Effector memory CD4-positive, alpha-beta T cell (primary cell): ENCODE measurements at places on chromosomes 12 and 14.

DNA sequence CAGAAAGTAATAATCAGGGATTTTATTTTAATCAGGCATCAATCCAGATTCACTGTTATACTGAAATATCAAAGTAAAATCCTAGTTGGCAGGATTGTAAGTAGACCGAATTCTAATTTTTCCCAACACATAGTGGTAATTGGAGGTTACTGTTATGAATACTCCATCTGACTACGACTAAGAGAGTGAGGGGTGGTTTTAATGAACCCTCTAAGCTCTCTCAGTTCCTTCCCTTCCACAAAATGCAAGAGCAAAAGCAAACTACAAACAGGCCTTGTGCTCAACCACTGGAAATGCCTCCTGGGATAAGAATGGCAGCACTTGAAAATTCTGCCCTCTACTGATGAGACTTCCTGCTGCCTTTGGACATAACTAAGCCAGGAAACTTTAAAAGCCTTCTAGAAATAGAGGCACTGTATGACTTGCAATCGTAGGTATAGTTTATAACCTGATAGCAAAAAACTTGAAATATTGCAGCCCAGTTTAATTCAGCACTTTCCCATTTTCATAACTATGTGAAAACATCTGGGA, 184.8 kb downstream of the SLC16A7 start:
- no peak for DNase-seq
- peaks cover 11% of the 10 kb centered on the region for H3K36me3 ChIP-seq
- no peaks in the 10 kb centered on the region for H3K4me1 ChIP-seq

- no peaks in the 10 kb centered on the region for H3K36me3 ChIP-seq
- H3K27ac ChIP-seq: no peak overlapping the region
- no peak overlapping the region for H3K4me3 ChIP-seq
- no peaks in the 10 kb centered on the region for H3K27me3 ChIP-seq
- H3K4me1 ChIP-seq: no peaks in the 10 kb centered on the region
- DNase-seq: no peak
These were observed 121.5 kb downstream of the ASCL4 start for GRCh38 chr12:107895966-107896365.

DNA sequence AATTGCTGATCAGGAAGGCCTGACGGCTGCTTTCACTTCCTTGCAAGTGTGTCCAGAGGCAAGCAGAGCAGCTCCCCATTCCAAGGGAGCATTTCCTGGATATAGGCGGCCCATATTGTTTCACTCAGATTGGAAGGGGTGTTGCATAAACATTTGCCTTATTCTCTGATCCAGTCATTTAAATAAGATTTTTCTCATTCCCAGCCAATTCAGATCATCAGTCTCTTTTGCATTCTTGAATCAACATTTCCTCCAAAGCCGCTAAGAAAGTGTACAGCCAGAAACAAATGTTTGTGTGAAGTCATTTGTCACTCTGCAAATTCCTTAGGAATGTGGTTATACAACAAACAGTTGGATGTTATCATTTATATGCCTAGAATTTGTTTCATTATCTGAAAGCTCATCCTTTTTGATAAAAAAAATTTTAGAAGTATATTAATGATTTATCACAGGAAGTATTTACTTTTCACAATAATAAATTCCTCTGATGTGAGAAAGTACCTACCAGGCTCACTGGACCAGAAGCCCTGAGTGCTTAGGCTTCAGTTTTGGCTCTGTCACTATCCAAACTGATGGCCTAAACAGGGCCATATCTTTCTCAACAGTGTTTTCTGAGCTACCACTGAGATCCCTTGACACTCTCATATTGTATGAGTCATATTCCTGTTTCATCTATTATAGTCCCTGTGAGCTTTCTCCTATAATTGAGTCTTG, 379.6 kb downstream of the CCDC91 start:
- H3K4me3 ChIP-seq: no peak overlapping the region
- H3K36me3 ChIP-seq: no peaks in the 10 kb centered on the region
- no peaks in the 10 kb centered on the region for H3K4me1 ChIP-seq
- H3K27ac ChIP-seq: no peak overlapping the region
- DNase-seq: no peak

DNA sequence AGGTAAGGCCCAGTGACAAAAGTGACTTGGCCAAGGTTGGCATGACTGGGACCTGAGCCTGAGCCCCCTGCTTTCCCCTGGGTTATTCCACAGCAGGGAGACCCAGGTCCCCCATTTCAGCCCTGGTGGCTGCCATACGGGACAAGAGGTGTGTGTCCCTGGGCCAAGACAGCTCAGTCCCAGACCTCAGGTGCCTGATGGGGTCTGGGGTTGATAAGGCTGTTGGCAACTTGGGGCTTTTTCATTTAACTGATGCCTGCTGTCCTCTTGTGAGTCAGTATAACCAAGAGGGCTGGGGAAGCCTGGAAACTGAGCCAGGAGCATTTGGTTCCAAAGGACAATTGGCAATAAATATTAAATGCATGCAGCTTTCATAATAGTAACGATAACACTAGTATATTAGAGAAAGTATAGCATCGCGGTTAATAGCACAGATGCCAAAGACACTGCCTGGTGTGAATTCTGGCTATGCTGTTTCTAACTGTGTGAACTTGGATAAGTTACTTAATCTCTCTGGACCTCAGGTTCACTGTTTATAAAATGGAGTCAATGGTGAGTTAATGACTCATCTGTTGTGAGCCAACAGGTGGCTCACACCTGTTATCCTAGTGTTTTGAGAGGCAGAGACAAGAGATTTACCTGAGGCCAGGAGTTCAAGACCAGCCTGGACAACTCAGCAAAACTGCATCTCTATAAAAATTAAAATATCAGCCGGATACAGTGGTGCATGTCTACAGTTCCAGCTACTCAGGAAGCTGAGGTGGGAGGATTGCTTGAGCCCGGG, 898 bp downstream of the SDSL start:
- no peaks in the 10 kb centered on the region for H3K36me3 ChIP-seq
- H3K27me3 ChIP-seq: no peaks in the 10 kb centered on the region
- no peak overlapping the region for H3K27ac ChIP-seq
- no peaks in the 10 kb centered on the region for H3K4me1 ChIP-seq
- H3K4me3 ChIP-seq: no peak overlapping the region
- no peak for DNase-seq

DNA sequence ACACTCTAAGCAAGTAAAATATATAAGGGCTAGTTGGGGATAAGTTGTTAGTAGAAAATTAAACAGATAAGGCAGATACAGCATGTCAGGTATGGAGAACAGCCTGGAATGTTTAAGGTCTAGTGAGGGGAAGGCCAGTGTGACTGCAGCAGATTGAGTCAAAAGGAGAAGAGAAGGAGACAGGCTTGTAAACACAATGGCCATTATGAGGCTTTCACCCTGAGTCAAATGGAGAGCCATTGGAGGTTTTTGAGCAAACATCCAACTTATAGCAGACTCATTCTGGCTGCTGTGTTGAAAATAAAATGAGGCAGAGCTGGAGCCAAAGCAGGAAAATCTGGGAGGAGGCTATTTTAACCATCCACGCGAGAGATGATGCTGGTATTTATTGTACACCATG, 142.0 kb downstream of the DUSP6 start:
- no peak for DNase-seq
- H3K4me3 ChIP-seq: no peak overlapping the region
- no peaks in the 10 kb centered on the region for H3K27me3 ChIP-seq
- H3K27ac ChIP-seq: no peak overlapping the region
- H3K4me1 ChIP-seq: no peaks in the 10 kb centered on the region

GRCh38 chr14:54481695-54482094, 7.1 kb downstream of the GMFB start:
- H3K27ac ChIP-seq: no peak overlapping the region
- no peaks in the 10 kb centered on the region for H3K27me3 ChIP-seq
- no peak for DNase-seq

GRCh38 chr12:128853600-128854197, 421 bp downstream of the GLT1D1 start:
- no peaks in the 10 kb centered on the region for H3K36me3 ChIP-seq
- H3K4me1 ChIP-seq: no peaks in the 10 kb centered on the region
- no peak overlapping the region for H3K27ac ChIP-seq

GRCh38 chr14:23382731-23383440, 6.0 kb downstream of the CMTM5 start:
- no peaks in the 10 kb centered on the region for H3K4me1 ChIP-seq
- no peaks in the 10 kb centered on the region for H3K27me3 ChIP-seq
- H3K4me3 ChIP-seq: no peak overlapping the region
- H3K36me3 ChIP-seq: no peaks in the 10 kb centered on the region
- DNase-seq: no peak

GRCh38 chr14:105167303-105168092, 1.1 kb downstream of the JAG2 start:
- H3K27ac ChIP-seq: no peak overlapping the region
- H3K4me1 ChIP-seq: peaks cover 26% of the 10 kb centered on the region
- no peaks in the 10 kb centered on the region for H3K36me3 ChIP-seq
- no peak for DNase-seq
- H3K27me3 ChIP-seq: peaks cover 24% of the 10 kb centered on the region
- peak overlapping the region; percentile 32 for H3K4me3 ChIP-seq

DNA sequence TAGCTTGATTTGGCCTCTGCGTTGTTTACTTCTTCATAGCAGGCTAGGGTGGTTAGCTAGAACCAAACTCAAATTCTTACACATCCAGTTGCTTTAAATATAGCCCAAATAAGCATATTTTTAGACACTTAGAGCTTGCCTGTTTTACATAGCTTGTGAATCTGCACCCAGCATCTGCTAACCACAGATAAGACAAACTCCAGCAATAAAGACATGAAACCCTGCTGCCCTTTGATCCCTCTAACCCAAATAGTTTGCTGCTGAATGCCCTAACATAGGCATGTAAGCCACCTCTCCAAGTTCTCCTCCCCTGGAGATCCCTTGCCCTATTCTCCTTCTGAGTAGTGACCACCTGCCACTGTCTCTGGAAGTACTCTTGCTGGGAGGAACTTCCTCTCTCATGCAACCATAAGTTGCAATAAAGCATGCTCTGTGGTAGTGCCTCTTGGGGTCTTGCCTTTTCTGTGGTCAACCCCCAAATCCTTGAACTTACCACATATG, 185.6 kb downstream of the TMEM117 start:
- H3K27me3 ChIP-seq: no peaks in the 10 kb centered on the region
- DNase-seq: no peak
- no peaks in the 10 kb centered on the region for H3K4me1 ChIP-seq
- no peak overlapping the region for H3K27ac ChIP-seq
- H3K4me3 ChIP-seq: no peak overlapping the region
- no peaks in the 10 kb centered on the region for H3K36me3 ChIP-seq

GRCh38 chr12:48811437-48812090, 6.7 kb upstream of the CACNB3 start:
- no peaks in the 10 kb centered on the region for H3K27me3 ChIP-seq
- H3K4me3 ChIP-seq: no peak overlapping the region
- no peak overlapping the region for H3K27ac ChIP-seq

DNA sequence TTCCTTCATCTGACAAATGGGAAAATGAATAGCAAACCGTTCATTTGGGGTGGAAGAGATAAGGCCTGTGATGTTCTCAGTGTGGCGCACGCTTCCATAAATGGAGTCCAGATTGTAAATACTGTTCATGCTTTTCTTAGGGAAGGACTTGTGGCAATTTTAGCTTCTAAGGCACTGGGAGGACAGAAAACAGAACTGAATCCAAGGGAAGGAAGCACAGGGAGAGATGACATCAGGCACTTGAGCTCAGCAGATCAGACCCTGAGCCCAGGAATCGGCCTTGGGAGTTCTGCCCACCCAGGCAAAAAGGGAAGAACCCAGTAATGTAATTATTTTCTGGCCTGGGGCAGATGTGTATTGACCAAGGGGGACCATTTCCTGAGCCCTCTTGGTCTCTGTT, 7.2 kb upstream of the SH2B3 start:
- no peak overlapping the region for H3K27ac ChIP-seq
- H3K4me1 ChIP-seq: peaks cover 7% of the 10 kb centered on the region
- H3K27me3 ChIP-seq: no peaks in the 10 kb centered on the region
- H3K4me3 ChIP-seq: no peak overlapping the region
- no peaks in the 10 kb centered on the region for H3K36me3 ChIP-seq
- no peak for DNase-seq

DNA sequence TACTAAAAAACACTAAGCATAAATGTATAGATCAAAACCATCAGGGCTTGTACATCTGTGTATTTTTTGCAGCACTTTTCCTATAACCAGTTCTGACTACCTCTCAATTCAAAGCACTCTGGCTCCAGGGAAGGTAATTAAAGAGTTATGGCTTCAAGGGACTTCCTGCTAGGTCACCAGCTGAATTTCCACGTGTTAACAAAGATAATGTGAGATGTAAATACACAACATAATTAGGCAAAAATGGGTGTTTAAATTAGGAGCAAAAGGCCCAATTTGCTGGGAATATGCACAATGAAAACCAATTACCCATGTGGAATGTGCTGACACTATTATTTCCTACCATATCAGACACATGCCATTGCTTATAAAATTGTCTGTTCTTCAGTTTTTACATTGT, 513.4 kb upstream of the FLRT2 start:
- no peaks in the 10 kb centered on the region for H3K27me3 ChIP-seq
- no peaks in the 10 kb centered on the region for H3K36me3 ChIP-seq
- no peak overlapping the region for H3K4me3 ChIP-seq
- no peak for DNase-seq
- no peak overlapping the region for H3K27ac ChIP-seq
- no peaks in the 10 kb centered on the region for H3K4me1 ChIP-seq

GRCh38 chr14:61662437-61663311, 32.6 kb upstream of the HIF1A start:
- no peaks in the 10 kb centered on the region for H3K36me3 ChIP-seq
- H3K27me3 ChIP-seq: no peaks in the 10 kb centered on the region
- peak overlapping the region; percentile 28 for H3K4me3 ChIP-seq
- peak; percentile 31 for DNase-seq

DNA sequence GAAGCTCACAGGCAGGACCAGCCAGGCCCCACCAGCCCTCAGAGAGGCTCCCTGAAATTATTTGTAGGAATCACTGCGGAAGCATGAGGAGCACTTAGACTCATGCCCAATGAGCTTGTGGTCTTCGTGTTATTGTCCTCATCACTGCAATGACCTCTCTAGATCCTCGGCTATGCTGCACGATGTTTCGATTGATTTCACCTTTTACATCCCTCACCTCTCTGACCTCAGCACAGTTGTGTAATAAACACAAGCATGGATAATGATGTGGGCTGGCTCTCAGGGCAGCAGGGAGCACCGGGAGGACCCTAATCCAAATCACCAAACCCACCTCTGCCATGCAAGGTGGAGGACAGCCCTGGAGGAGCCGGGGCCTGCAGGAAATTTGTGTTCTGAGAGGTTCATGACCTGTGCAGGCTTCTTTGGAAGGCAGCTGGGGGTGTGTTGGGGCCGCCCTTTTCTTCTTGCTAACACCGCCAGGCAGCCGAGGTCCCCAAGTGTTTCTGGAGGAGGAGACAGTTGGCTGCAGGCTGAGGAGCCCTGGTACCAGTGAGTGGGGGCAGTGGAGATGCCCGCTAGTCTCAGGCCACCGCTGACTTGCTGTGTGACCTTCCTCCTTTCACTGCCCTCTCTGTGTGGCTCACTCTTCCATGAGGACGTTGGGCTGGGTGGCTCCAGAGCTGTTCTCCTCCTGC, 29.5 kb upstream of the EML1 start:
- H3K27ac ChIP-seq: no peak overlapping the region
- no peaks in the 10 kb centered on the region for H3K27me3 ChIP-seq
- DNase-seq: no peak
- H3K4me3 ChIP-seq: no peak overlapping the region
- no peaks in the 10 kb centered on the region for H3K36me3 ChIP-seq
